ENCODE measurements at places on chromosomes 5 and 9.

GRCh38 chr9:130579738-130580463 lies 524 bp downstream of the FUBP3 start:
- no peak for DNase-seq

- DNase-seq = no peak
These were observed 217.0 kb downstream of the DMRT2 start for GRCh38 chr9:1267141-1267570.

- DNase-seq = no peak
These were observed 286.0 kb upstream of the TUSC1 start for GRCh38 chr9:25964239-25964638.

GRCh38 chr5:150948539-150948938 lies 43.8 kb upstream of the ZNF300 start:
- DNase-seq = no peak

- DNase-seq = no peak
These were observed 18.3 kb downstream of the RFX3 start for GRCh38 chr9:3507395-3508077.

- no peak for DNase-seq
These were observed 27.1 kb downstream of the CEP72 start for GRCh38 chr5:639253-639530.

DNA sequence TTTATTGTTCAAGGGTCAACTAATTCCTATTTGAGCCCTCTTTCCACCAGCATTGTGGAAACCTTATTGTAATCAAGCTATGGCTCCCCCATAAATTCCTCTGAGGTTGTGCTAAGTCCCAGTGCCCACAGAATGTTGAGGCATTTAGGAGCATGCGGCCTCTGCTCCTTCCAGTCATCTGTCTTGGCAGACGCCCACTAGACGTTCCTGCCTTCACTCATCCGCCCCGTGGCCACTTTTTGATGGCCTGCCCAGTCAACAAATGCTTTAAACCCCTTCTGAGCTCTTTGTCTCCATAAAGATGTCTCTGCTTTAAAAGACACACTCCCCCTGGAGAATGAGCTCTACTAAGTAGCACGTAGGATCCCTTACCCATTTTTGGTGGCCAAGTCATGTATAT lies 104.7 kb downstream of the GAS1 start:
- DNase-seq = no peak

DNA sequence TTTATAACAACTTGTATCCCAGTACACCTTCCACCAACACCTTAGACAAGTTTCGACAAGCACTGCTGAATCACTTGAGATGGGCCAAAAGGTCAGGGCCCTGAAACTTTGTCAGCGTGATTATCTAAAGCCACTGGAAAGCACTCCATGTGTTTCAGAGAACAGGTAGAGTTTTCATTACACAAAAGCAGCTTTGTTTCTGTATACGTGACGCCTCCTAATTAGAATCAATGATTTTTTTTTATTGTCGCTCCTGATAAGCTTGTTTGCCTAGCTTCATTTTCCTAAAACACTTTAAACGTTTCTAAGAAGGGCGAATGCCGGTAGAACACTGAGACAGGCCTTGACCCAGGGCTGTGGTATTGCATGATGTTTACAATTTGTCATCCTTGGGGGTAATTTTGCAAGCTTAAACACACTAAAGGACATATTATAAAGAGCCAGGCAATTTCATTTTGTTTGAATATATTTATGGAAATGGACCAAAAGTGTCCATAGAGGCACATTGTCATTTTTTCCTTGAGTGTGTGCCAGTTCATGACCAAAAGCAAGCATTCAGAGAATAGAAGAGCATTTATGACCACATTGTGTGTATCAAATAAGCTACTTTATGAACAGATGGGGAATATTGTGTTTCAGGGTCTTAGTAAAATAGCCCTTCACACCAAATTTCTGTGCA lies 193.6 kb downstream of the GLIS3 start:
- no peak for DNase-seq

DNA sequence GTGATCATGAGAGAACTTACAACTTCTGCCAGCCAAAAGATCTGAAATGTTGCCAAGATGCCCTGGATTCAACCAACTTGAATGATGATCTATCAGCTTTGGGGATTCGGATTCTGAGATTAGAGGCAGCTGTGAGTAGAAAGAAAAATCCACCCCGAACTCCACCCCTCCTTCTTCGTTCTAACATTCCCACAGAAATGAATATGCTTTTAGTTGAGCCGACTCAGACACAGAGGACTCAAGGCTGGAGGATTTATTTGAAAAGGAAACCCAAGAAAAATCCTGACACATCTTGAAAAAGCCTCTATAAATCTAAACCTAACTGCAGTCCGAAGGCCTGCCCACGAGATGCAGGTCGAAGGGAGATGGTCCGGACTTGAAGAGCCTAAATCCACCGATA lies 275.0 kb downstream of the GAS1 start:
- DNase-seq = no peak

DNA sequence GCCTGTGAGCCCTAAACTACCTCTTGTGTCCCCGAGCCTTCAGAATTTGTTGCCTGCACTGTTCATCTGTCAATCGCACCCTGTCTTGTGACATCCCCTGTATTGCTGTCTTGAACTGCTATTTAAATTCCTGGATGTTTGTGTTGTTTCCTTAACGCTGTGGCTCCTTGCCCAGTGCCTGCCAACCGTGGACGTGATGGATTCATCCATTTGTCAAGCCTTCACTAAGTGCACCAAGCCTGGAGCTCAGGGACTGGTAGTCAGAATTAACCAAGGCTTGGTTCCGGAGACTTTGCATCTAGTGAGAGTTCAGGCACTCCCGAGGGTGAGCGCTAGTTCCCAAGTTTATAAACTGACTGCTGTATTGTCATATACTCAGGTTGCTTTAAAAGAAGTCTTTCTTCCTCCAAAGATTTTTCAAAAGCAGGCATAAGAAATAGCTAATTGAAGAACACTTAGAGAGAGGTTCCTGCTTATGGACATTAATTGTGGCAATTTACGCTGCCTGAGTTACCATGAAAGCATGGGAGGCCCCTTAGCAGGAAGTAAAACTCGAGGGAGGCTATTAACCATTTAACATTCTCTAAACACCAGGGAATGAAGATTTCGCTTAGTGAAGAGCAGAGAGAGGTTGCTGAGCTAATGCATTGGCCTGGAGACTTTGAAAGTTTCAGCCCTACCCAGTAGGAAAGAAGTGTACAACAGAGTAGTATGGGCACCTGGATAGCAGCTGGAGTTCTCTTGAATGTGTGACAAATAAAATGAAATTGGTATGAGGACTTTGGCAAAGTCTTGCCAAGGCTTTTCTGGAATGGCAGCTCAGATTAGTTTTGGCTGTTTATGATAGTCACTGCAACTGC lies 29.0 kb downstream of the RGS3 start:
- no peak for DNase-seq

- DNase-seq = no peak
These were observed 387.1 kb downstream of the PDE4D start for GRCh38 chr5:59506285-59506877.

- no peak for DNase-seq
These were observed 28.5 kb upstream of the TNFSF15 start for GRCh38 chr9:114834386-114834785.

- no peak for DNase-seq
These were observed 15.4 kb upstream of the C5orf47 start for GRCh38 chr5:173973616-173973969.

DNA sequence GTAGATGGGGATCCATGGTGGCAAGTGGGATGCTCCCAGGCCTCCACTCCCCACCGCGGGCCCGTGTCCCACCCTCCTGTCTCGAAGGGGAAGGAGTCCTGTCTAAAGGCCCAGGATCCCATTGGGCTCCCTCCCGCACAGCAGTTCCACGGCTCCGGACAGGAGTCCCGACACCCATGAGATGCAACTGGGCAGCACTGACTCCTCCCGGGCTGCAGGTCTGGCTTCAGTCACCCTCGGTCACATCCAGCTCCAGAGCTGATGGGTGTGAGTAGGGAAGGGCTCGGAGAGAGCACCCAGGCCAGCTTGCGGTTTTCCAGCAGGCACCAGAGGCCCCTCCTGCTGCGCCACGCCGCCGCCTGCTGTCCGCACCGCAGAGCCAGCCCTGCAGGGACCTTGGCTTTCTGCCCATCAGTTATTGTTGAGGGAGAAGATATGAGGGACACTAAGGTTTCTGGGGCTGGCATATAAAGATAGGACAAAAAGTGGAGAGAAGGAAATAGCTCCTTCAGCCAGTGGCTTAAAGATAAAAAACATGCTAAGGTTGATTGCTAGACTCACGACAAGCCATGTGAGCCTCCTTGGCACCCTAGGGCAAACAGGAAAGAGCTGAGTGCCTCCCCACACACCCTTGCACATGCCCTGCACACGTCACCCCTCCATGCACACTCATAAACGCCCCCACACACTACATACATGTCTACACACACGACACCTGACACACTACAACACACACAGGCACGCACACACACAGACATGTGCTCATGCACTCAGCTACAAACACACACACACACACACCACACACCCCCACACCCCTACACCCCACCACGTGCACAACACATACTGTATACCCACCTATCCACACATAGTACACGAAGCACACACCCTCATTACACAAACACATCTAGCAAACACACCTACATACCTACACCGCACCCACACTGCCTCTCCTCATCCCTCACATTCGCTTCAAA lies 79.0 kb downstream of the AK8 start:
- DNase-seq = no peak

- DNase-seq = no peak
These were observed 57.3 kb upstream of the FNIP1 start for GRCh38 chr5:131854134-131854533.

DNA sequence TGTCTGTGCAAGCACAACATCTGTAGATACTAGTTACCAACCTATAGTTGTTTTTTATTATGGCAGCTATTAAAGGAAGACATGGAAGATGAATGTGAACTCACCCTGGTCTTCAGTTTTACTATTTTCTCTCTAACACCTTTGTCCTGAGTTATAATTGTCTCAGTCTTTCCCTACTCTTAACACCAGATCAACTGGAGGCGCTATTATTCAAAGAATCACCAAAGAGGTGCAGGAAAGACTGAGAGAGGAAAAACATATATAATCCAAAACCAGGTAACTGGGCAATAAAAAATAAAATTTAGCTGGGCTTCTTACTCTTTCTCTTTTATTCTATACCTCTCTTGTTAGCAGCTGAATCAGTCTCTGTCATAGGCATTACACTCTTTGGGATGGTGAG lies 134.2 kb upstream of the C6 start:
- no peak for DNase-seq

DNA sequence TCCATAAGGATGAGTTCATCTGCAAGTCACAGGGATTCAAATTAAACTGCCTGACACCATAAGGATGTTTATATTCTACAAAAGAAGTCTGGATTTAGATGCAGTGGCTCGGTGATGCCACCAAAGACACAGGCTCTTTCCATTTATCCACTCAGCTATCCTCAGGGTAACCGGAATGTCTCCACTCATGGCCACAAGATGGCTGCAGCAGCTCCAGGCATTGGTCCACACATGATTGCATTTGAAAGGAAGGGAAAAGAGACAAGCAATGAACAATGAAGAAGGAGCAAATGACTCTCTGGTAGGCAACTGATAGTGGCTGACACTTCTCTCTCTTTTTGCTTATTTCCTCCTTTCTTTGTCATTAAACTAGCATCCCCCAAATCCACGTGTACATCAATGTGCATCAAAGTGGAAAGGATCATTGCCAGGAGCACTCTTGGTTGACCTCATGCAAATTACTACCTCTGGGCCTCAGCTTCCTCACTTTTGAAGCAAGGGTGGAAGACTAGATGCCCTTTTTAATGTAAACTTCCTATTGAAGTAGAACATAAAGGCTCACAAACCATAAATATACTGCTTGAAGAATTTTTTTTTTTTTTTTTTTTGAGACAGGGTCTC lies 7.2 kb upstream of the SNX30 start:
- DNase-seq = no peak

DNA sequence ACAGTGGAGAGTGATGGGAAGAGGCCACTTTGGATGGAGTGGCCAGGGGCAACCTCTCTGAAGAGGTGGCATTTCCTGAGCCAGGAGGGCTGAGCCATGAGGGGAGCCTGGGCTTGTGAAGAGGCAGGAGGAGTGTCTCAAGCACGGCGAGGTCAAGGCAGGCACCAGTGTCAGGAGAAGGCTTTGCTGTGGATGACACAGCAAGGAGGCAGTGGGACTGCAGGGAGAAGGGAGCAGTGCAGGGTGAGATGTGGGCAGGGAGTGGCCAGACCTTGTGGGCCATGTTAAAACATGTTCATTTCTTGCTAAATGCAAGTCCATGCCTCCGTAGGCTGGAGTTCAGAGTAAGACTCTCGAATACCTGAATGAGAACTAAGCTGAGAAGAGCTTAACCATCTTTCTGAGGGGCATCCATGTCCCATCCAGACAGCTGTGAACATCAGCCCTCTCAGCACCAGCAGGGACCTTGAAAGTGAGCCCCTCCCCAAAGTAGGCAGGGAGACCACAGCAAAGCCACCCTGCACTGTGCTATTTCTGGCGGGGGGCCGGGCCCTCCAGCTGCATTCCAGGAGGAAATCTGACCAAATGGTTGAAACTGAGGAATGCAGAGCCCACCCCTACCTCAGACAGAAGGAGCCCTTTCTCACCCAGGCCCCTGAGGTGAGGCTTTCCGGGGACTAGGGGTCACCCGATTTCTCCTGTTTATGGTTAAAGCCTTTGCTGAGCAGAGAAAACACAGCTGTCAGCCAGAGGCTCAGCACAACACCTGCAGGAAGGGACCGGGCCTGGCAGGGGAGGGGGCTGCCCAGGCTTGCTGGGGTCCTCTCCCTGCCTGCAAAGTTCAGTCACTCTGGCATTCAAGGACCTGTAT lies 16.1 kb upstream of the ARSI start:
- no peak for DNase-seq

DNA sequence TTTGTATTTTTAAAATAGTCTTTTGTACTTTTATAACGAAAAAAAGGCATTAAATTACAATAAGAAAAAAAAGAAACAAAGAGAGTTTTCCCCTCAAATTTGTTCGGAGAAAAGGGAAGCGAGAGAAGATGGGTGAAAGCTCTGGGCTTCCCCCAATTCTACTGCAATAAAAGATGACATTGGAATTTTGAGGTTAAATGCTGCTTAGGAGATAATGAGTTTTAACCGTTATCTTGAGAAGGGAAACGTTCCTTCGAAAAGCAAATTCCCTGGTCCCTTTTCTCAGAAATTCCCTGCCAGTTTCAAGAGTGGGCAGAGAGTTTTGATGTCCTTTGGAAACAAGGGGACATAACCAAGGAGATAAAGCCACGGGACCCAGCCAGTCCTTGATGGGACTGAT lies 18.4 kb upstream of the ERGIC1 start:
- DNase-seq = no peak

DNA sequence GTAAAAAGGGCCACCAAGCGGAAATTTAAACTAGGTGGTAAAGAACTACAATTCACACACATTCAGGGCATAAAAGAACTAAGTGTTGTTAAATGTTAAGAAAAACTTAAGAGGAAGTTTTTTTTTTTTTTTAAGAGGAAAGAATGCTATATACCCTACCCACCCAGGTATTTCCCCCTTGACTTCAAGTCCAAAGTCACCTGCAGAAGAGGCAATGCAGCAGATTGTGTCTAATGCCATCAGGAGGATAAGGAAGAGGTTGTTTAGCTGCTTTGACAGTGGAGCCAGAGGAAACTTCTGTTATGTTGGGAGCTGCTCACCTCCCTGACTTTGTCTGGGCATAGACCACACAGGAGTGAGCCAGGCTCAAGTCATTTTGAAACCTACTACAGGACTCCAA lies 69.2 kb downstream of the MPDZ start:
- DNase-seq = no peak

Measured in activated gamma-delta T cell (primary cell).